ENCODE measurements at places on chromosomes 1 and 21.

DNA sequence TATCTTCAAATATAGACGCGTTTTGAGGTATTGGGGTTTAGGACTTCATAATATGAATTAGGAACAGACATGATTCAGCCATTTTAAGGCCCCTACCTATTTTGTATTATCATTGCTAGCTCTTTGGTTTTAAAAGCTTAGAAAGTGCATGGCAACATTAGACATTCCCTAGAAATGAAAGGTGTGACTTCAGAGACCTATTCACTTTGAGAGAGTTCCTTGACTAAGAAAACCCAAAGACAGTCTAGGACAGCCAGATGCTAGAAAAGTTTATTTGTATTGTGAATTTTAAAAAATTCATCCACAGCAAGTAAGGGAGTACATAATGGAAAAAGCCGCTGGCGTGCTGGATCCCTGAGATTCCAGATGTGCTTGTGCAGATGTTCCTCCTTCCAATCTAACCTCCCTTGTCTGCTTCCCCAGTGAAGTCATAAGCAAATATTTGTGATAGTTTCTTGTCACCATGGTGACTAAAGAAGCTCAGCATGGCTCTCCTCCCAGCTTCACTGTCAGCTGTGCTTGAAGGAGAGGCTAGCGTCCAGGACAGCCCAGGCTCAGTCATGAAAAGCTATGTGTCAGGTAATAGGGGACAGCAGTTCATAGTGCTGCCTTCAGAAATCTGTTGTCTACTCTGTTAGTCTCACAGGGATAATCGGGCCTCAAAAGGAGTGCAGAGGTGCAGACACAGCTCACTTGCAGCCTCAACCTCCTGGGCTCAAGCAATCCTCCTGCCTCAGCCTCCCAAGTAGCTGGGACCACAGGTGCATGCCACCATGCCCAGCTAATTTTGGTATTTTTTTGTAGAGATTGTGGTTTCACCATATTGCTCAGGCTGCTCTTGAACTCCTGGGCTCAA, 34.8 kb downstream of the KPNA6 start:
- DNase-seq: peak; percentile 62

GRCh38 chr1:113984710-113985109, 5.4 kb downstream of the OLFML3 start:
- no peak for DNase-seq

DNA sequence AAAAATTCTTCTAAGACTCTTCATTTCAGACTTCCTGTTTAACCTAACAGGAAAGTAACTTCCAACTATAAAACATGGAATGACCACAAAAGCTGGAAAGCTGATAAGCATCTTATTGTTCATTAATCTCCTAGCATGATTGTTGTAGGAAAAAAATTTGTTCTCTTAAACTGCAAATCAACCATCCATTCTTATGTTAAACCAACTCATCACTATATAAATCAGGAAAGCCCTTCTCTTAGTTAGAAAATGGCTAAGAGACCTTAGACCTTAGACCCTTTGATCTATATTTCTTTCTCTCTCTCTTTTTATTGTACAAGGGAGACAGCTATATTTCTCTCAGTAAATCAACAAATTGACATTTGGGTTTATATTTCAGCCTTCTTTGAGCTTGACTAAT, 101.4 kb downstream of the UBE2U start:
- no peak for DNase-seq

DNA sequence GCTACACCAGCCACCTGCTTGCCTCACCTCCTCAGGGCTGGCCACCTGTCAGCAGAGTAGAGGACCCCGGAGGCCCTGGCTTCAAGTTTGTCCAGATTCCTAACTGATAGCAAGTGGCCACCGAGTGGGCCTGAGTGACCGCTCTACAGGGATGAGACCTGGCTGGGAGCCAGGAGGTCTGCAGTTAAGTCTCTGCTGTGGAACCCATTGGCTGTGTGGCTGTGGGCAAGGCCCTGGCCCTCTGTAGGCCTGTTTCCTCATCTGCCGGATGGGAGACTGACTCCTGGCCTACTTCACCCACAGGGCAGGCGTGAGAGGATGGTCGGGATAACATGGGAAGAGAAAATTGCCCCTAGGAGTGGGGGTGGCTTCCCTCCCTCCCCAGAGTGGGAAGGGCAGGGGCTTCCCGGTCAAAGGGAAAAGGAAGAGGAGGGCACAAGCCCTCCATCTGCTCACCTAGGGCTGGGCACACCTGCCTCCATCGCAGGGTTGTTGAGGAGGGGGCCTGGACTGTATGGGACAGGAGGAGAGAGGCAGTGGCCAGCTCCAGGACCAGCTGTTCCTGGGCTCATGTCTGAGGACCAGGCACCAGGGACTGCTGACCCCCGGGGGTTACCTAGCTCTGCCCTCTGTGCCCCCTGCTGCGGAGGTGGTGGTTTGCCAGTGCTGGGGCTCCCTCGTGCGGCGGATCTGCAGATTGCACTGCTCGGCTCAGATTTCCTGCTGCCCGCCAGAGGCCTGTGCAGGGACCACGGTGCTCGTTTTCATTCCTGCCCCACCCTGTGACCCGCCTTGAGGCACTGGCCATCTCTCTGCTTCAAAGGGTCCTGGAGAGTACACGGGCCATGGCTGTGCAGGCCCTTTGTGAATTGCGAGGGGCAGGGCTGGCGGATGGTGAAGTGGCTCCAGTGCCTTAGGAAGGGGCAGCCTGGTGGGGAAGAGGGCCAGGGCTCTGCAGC, 9.1 kb upstream of the MTFR1L start:
- no peak for DNase-seq

GRCh38 chr1:235901461-235901860, 34.8 kb upstream of the LYST start:
- no peak for DNase-seq

GRCh38 chr1:154574716-154575115, 7.1 kb downstream of the CHRNB2 start:
- no peak for DNase-seq

DNA sequence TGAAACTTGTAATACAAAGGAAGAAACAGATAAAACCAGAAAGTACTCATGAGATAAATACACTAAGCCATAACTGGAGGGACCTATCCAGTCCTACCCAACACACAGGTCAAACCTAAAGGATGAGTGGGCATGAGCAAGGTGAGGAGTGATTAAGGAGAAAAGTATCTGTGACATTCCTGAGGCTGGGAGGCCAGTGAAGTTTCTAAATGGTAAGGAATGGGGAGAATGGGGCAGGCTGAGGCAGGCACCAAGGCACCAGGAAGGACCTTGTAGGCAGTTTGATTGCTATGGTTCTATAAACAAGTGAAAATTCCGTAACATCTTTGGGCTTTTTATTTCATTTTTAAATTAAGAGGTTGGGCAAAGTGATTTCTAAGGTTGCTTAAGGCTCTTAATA, 10.4 kb downstream of the DDX59 start:
- no peak for DNase-seq

- DNase-seq: no peak
These were observed 1.7 kb upstream of the HLX start for GRCh38 chr1:220877377-220878095.

DNA sequence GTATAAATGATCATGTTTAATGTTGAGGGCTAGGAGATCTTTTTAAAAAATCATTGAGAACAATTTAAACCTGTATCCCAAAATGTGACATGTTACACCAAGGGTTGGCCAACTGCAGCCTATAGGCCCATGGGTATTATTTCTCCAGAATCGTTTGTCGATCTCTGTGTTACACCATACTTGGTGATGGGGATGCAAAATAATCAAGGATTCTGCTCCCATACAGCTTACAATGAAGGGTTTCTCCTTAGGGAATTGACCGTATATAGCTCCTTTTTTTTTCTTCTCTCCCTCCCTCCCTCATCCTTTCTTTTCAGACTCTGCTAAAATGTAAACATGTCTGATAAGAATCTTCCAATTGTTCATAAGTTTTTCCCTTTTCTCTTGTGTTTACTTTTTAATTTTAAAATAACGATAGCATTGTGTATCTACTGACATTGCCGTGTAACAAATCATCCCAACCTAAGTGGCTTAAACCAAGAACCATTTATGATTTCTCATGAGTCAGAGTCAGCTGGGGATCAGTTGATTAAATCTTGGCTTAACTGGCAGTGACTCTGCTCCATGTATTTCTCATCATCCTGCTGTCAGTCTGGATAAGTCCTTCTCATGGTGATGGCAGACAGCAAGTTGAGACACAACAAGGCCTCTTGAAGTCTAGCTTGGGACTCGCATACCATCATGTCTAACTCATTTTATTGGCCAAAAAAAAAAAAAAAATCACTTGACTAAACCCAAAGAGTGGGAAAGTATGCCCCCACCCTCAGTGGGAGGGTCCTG, 48.0 kb downstream of the MARK1 start:
- no peak for DNase-seq

- DNase-seq: no peak
These were observed 35.0 kb upstream of the VWA5B1 start for GRCh38 chr1:20255666-20256065.

- no peak for DNase-seq
These were observed 20.7 kb downstream of the KCNA10 start for GRCh38 chr1:110498270-110498669.

GRCh38 chr1:10948463-10948775, 64.0 kb upstream of the TARDBP start:
- no peak for DNase-seq

GRCh38 chr1:25001125-25001915, 71.2 kb upstream of the RUNX3 start:
- no peak for DNase-seq

DNA sequence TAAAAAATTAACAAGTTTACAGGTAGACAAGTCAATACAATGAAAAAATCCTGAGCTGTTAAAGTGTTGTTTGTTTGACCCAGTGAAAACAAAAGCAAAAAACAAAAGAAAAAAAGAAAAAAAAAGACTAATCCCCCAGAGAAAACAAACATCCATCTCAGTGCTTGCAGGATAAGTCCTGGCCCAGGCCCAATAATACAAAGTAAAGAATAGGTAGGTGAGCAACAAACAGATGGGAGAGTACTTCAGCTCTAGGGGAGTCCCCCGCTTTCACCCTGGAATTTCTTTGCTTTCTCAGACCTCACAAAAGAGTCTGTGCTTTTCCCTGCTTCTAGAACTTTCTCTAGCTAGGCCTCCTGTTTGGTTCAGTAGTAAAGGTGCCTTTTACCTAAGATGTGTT, 70.3 kb downstream of the ABCA4 start:
- DNase-seq: no peak

- no peak for DNase-seq
These were observed 5.0 kb downstream of the CSRP1 start for GRCh38 chr1:201501812-201502510.

DNA sequence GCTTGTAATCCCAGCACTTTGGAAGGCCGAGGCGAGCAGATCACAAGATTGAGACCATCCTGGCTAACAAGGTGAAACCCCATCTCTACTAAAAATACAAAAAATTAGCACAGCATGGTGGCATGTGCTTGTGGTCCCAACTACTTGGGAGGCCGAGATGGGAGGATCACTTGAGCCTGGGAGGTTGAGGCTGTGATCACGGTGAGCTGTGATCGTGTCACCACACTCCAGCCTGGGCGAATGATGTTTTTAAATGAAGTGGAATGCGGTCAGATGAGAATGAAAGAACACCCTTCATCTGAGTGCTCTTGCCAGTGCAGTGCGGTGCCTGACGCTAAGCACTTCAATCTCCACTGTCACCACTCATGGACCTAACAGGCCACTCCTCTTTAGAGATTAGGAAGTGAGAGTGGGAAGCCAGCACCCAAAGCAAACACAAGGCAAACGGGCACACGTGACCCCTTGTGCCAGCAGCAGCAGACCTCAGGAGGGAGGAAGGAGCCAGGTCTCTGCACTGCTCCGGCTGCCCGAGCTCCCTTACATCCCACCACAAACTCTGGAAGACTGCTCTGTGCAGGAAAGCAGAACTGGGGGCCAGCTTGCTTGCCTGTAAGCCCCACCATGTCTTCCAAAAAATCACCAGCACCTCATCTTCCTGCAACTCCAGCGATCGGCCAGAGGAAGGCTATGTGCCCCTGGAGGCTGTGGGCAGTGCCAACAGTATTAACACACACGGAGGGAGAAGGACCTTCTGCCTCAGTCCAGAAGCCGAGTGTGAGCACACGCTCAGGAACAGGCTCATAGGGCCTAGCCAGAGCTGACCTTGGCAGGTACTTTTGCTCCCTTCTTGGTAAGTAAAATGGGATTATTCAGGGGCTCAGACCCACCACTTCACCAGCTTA, 9.7 kb downstream of the CTNNBIP1 start:
- DNase-seq: no peak

DNA sequence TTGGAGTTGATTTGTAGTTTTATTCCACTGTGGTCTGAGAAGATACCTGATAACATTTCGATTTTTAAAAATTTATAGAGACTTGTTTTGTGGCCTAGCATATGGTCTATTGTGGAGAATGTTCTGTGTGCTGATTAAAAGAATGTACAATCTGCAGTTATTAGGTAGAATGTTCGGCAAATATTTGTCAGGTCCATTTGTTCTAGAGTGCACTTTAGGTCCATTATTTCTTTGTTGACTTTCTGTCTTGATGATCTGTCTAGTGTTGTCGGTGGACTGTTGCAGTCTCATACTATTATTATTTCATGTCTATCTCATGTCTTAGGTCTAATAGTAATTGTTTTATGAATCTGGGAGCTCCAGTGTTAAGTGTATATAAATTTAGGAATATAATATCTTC, 116.8 kb downstream of the NME7 start:
- no peak for DNase-seq

GRCh38 chr1:3355894-3356826, 98.3 kb upstream of the ARHGEF16 start:
- no peak for DNase-seq

GRCh38 chr1:8363767-8364301, 45.9 kb downstream of the SLC45A1 start:
- DNase-seq: no peak

DNA sequence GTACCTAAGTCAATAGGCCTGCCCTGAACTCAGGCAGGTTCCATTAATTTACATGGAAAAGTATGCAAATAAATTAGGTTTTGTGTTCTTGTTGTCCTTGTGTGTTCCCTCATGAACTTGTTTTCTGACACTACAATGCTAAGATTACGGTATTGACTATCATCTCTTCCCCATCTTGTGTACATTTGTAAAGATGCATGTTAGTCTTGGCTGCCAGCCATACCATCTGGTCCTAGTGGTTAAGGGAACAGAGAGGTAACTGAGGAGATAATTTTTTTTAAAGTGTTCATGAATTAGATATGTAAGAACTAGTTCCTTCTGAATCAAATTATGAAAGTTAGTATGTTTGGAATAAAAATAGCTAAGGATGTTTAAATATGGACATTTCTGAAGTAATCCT, 167.6 kb upstream of the ADAMTS5 start:
- no peak for DNase-seq

GRCh38 chr1:227779685-227780084, 35.8 kb upstream of the PRSS38 start:
- no peak for DNase-seq

- DNase-seq: no peak
These were observed 42.6 kb downstream of the TRAPPC10 start for GRCh38 chr21:44054710-44055109.

DNA sequence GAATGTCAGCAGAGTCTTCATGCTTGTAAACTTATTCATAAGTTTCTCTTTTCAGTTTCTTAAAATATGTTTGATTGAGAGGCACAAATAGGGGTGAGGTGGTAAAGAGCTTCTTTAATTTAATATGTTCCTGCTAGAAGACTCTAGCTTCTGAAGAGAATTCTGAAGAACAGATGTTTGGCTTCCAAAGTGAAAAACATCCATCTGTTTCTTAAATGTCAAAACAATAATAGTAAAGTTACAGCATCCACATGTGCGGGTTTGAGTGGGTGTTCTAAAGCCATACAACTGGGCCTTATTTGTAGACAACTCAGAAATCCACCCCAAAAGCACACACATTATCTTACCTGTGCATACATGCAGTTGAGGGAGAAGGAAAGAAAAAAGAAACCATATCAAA, 144.0 kb upstream of the ADGRL4 start:
- DNase-seq: no peak

- DNase-seq: no peak
These were observed 349.0 kb downstream of the SIPA1L2 start for GRCh38 chr1:232280910-232281309.

GRCh38 chr1:45722809-45723208, 27.6 kb downstream of the IPP start:
- no peak for DNase-seq
